Transverse colon (tissue), 4 donors: ENCODE measurements at places on chromosomes 12 and 14. TPM values are rescaled to one million over a fixed set of nuclear protein-coding genes. Genes with fewer than 3 reads are reported as not detected.

The TAS2R7 gene
- total RNA-seq, result not detected

The P2RX7 gene
- 0.96 TPM for total RNA-seq

The ZFHX2 gene
- total RNA-seq, result 0.20 TPM

The NGB gene
- total RNA-seq, result not detected

- peaks cover 4% of the 10 kb centered on the region for H3K4me1 ChIP-seq
- no peaks in the 10 kb centered on the region for H3K27me3 ChIP-seq
- peak overlapping the region; percentile 96 for H3K27ac ChIP-seq
- no peaks in the 10 kb centered on the region for H3K36me3 ChIP-seq
- peak overlapping the region; percentile 92 for H3K4me3 ChIP-seq
- peak; percentile 45 for DNase-seq
These were observed 1.0 kb downstream of the ITPK1 start for GRCh38 chr14:93114713-93115068.

DNA sequence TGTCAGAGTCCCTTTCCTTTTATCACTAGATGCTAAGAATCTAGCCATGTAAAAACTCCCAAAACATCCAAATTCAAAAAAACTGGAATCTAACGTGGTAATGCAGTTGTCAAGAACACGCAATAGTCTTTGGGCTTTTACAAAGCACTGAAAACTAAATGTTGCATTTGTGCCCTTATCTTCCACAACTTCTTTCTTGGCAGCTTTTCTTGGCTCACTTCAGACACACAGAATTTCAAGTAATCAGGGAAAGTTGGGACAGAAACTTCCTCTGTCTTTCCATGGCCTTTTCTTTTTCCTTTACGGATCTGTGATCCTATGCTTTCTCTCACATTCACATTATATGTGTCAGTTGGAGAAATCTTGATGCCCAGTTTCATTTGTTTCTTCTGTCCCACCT, 136.0 kb downstream of the CRADD start:
- peaks cover 17% of the 10 kb centered on the region for H3K4me1 ChIP-seq
- no peaks in the 10 kb centered on the region for H3K36me3 ChIP-seq
- no peak overlapping the region for H3K4me3 ChIP-seq
- DNase-seq, result no peak
- H3K27ac ChIP-seq, result peak overlapping the region; percentile 78

GRCh38 chr14:98748966-98749365, 523.0 kb downstream of the BCL11B start:
- H3K4me3 ChIP-seq, result no peak overlapping the region
- no peak overlapping the region for H3K27ac ChIP-seq
- no peak for DNase-seq

DNA sequence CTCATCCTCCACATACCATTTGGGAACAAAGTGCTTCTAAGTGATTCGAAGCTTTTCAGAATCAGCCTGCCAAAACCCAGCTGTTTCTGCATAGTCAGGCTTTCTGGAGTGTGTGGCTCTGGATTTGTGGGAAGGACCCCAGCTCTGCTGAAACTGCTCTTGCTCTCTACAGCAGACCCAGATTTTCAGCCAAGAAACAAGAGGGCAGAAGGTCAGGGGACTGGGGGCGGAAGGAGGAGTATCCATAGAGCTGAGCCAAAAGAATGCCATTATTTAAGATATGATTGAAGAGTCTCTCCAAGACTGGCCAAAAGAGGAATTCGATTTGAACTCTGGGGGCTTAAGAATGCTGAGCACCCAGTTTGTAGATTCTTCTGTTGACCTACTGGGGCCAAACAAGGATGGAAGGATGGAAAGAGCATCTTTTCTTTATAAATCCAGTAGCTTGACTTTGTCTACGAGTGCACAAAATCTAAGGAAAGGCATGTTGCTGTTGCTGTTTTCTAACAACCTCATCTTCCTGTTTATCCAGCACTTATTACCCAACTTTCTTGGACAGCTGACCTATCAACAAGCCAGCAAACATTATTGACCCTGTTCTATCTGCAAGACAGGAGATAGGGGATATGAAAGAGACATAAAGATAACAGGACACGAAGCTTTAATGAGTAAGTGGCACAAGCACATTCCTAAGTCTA, 29.2 kb downstream of the FBLN5 start:
- no peak for DNase-seq
- no peaks in the 10 kb centered on the region for H3K36me3 ChIP-seq
- H3K4me3 ChIP-seq, result no peak overlapping the region
- no peaks in the 10 kb centered on the region for H3K4me1 ChIP-seq
- peak overlapping the region; percentile 69 for H3K27ac ChIP-seq

GRCh38 chr12:1201886-1202285, 210.9 kb downstream of the ERC1 start:
- no peak for DNase-seq
- no peak overlapping the region for H3K27ac ChIP-seq
- no peak overlapping the region for H3K4me3 ChIP-seq
- H3K36me3 ChIP-seq, result no peaks in the 10 kb centered on the region

DNA sequence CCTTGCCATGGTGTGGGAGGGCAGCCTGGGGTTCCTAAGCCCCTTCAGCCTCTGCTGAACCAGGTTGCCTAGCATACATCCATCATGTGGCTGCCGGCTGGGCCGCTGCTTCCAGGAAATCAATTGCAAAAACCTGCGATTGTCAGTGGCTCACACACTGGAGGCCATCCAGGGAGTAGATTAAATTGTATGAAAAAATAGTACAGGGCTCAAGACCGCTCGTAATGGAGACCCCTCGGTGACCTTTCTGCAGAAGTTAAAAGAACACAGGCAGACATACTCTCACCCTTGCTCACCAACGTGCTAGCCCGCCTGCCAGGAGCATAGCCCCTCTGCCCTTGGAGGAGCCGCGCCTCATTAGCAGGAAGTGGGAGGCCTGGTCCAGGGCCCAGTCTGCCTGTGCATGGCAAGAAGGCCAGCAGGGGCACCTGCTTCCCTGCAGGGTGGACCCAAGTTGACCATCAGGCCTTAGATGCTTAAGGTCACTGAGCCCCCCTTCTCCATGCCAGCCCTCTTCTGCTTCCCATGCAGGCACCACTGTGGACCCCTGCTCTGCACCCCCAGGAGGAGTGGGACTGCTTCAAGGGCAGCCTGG, 31.4 kb upstream of the CIPC start:
- H3K36me3 ChIP-seq, result no peaks in the 10 kb centered on the region
- no peak overlapping the region for H3K4me3 ChIP-seq
- DNase-seq, result no peak
- H3K4me1 ChIP-seq, result peaks cover 6% of the 10 kb centered on the region
- no peak overlapping the region for H3K27ac ChIP-seq

DNA sequence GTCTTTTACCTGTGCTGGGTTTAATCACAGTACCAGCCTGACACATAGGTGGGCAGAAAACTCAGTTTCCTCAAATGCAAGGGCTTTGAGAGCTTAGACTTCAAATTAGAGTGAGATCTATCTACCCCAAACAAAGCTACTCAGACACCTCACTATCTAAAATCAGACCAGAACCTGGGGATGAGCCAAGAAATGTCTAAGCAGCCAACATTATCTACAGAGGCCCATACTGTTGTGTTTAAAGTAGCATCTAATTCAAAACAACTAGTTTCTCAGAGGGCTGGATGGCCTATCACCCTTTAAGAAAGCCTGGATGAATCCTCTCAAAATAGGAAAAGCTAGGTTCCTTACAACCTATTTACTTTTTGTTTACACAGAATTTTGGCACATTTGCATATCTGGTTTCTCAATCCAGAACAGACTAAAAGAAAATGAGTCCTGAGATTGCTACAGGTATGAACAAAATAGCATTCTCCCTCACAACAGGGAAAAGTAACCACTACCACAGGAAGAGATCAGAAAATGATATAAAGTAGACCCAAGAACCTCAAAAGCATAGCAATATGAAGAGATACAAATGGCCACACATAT, 142.4 kb downstream of the ZFP36L1 start:
- H3K4me1 ChIP-seq, result peaks cover 21% of the 10 kb centered on the region
- H3K4me3 ChIP-seq, result no peak overlapping the region
- no peaks in the 10 kb centered on the region for H3K27me3 ChIP-seq
- no peak for DNase-seq

DNA sequence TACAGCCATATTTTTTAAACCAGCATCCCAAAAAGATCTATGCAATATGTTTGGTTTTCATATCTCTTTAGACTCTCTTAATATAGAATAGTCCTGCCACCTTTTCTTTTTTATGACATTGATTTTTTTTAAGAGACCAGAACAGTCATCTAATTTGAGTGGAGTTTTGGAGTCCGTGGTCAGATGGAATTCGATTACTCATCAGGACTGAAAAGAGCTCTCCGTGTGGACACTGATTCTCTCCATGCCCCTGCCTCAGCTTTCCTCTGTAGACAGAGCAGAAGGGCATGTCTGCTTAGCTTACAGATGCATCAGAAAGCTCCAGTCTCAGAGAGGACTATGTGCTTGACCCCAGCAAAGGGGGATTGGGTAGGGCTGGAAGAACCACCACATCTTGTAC, 27.8 kb downstream of the SMCO2 start:
- no peak overlapping the region for H3K27ac ChIP-seq
- no peaks in the 10 kb centered on the region for H3K36me3 ChIP-seq
- no peak overlapping the region for H3K4me3 ChIP-seq
- peaks cover under 1% of the 10 kb centered on the region for H3K4me1 ChIP-seq

DNA sequence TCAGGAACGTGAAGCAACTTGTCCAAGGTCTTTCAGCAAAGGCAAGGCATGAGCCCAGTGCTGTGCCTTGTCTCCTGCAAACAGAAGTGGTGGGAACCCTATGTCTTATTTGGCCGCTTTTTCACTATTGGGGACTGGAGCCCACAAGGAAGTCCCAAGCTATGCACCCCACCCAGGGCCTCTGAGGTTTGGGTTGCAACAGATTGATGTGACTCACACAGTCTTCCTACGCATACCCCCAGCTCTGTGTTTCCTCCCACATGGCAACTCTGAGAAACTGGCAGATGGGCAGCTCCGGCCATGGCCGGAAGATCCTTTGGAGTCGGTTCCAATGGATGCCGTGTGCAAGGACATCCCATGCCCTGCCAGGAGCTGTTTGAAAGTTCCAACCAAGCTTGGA, 28.3 kb upstream of the CMKLR1 start:
- H3K4me3 ChIP-seq, result no peak overlapping the region
- no peaks in the 10 kb centered on the region for H3K4me1 ChIP-seq
- no peaks in the 10 kb centered on the region for H3K27me3 ChIP-seq
- no peak for DNase-seq

- H3K4me1 ChIP-seq, result no peaks in the 10 kb centered on the region
- no peaks in the 10 kb centered on the region for H3K36me3 ChIP-seq
- no peak overlapping the region for H3K27ac ChIP-seq
- DNase-seq, result no peak
- H3K27me3 ChIP-seq, result no peaks in the 10 kb centered on the region
These were observed 468.2 kb upstream of the CCDC196 start for GRCh38 chr14:66017927-66018326.
